ENCODE measurements at places on chromosomes 4 and X. TPM values are rescaled to one million over a fixed set of nuclear protein-coding genes. Genes with fewer than 3 reads are reported as not detected.

ANK2 gene
- total RNA-seq: 1,513 TPM

TLR2 gene
- total RNA-seq: not detected

SUPT20HL1 gene
- not detected for total RNA-seq

DNA sequence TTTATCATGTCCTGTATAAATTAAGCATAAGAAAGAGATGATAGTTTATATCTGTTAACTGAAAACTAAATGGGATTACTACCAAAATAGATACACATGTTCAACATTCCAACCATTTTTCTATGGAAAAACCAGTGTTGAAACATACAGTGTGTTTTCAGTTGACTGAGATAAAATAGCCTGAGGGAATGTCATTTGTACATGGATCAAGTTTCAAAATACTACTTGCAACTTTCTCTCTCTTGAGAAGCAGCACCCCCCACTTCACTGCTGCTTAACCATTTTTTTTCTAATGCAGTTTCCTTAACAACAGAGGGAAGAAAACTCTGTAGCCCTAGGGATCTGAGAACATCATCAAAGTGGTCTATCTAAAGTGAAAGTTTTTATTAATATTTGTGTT, 70.8 kb downstream of the NPNT start:
- H3K27ac ChIP-seq: no peak overlapping the region
- H3K27me3 ChIP-seq: no peaks in the 10 kb centered on the region
- peaks cover 6% of the 10 kb centered on the region for H3K4me1 ChIP-seq
- DNase-seq: no peak
